Stimulated activated CD4-positive, alpha-beta T cell treated with anti-CD3 and anti-CD28 coated beads, Interleukin-1b, Interleukin-23, amount 100 ng/mL, for 1 hour (primary cell): ENCODE measurements at places on chromosomes 1 and 21.

GRCh38 chr1:51488372-51489050 is 30.6 kb downstream of the EPS15 start:
- no peak for DNase-seq

- no peak for DNase-seq
Measured at GRCh38 chr21:42369821-42370220, 3.5 kb upstream of the TFF1 start.

DNA sequence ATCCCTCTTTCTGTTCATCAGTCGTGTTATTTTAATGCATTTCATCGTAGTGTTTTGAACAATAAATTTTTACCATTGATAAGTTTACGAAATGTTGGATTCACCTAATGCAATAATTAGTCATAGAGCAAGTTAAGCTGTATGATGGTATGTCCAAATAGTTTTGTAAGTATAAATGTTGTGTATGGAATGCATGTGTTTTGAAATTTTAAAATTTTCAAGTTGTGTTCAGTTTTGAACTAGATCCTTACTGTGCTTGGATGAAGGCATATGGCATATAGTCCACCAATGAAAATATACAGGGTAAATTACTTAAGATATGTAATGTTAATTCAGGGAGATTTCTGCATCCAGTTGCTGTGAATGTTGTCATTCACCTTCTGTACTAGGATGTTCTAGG is 2.3 kb downstream of the ZMYM4 start:
- no peak for DNase-seq

GRCh38 chr1:101088431-101088830 is 62.8 kb upstream of the DPH5 start:
- DNase-seq: no peak

GRCh38 chr1:176517484-176517883 is 54.5 kb downstream of the PAPPA2 start:
- no peak for DNase-seq

DNA sequence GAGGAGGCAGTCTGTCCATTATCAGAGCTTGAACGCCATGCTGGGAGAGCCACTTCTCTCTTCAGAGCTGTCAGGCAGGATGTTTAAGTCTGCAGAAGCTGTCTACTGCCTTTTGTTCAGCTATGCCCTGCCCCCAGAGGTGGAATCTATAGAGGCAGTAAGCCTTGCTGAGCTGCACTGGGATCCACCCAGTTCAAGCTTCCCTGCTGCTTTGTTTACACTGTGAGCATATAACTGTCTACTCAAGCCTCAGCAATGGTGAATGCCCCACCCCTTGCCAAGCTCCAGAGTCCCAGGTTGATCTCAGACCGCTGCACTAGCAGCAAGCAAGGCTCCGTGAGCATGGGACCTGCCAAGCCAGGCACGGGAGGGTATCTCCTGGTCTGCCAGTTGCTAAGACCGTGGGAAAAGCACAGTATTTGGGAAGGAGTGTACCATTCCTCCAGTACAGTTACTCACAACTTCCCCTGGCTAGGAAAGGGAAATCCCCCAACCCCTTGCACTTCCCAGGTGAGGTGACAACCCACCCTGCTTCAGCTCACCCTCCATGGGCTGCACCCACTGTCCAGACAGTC is 32.5 kb downstream of the RGS13 start:
- no peak for DNase-seq

DNA sequence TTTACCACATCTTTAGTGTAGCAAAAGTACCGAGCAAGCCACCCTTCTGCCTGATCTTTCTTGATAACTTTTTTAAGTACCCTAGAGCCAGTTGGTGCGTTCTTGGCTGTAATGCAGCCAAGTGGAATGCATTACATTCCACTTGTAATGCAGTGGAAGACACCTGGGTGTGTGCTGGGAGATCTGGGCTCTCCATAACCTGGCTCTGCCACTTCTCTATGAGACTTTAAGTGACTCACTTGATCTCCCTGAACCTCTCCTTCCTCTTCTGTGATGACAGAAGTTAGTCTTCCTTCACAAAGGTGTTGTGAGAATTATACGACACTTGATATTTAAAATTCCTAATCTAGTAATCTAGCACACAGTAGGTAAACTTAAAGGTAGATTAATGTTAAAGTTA is 35.3 kb upstream of the NFIA start:
- no peak for DNase-seq

DNA sequence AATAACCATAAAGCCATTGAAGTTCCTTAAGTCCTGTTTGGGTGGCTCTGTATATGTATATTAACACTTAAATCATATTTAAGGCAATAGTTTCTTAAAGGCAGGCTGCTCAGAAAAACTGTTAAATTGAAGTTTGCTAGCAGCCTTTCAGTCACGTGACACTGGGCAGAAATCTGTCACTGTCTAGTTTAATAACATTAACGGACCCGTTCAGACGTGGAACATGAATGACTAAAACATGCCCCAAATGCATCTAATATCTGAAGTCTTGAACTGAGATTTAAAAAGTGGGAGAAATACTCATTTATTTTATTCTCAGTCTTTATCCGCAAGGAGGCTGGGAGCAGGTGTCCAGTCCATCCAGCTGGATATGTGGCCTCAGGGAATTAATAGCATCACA is 3.3 kb upstream of the SPATA1 start:
- no peak for DNase-seq
